ENCODE measurements at places on chromosomes 6 and 20.

DNA sequence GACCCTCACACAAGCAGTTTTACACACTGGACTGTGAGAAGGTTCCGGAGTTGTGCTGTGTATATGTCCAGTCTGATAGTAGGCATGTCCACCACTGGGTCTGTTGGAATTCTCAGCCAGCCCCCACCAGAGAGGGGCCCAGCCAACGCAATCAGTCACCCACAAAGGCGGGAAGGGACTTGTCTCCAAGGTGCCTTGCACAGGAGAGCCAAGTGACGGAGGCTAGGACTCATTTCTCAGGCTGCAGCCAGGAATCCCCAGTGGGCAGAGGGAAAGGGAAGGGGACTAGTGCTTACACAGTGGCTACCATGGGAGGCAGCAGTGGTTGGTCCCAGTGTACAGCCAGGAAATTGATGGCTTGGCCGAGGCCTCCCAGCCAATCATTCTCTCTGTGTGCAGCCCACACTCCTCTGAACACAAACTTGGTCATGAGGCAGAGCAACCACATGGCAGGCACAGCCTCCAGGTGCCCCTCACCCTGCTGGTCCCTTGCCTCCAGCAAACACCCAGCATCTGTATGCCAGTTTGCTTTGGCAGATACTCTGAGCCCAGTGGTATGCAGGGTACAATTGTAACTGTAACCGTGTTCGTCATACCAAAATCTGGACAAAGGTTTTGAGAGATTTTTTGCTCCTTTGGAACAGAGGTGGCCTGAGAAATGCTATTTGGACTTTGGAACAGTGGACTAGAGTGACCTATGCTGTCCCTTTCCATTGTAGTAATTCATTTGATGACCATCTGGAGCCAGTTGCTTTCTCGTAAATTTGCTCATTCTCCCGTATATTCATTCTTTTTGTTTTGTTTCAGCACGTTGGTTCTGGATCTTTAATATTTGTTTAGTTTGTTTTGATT, 72.9 kb upstream of the MYL9 start:
- DNase-seq = no peak

- no peak for DNase-seq
Measured at GRCh38 chr6:145096846-145097245, 638.5 kb downstream of the EPM2A start.

GRCh38 chr6:114085211-114085610, 114.3 kb upstream of the HDAC2 start:
- no peak for DNase-seq

GRCh38 chr20:50858525-50858924, 63.7 kb downstream of the BCAS4 start:
- no peak for DNase-seq

- no peak for DNase-seq
Measured at GRCh38 chr20:63312273-63312672, 19.3 kb downstream of the COL20A1 start.

DNA sequence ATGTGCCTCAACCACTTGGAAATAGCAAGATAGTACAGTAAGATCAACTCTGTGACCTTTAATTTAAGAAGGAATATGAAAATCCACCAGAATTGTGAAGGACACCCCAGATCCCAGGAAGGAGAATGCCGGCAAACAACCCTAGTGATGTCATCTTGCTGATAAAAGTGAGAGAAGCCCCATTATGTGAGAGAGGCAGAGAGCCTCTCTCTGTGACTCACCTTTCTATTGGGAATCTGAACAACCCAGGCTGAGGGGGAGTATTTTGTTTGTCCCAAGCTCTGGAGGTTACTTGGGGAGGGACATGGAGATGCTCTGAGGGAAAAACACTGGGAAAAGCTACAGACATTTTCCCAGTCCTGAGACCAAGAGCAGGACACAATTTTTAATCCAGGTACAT, 188.3 kb upstream of the FERMT1 start:
- no peak for DNase-seq

DNA sequence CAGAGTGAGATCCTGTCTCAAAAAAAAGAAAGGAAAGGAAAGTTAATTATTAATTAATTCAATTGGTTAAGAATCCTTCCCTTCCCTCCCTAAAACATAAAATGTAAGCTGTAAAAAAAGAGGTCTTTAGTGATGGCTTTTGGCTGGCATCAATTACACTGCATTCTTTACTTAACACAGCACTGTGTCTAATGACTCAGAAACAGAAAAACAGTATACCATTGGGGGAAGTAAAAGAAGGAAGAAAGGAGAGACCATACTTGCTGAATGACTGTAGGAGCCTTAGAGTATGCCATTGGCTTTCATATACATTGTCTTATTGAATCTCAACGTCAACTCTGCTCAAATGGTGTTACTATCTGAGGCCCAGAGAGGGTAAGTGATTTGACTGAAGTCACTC, 18.3 kb upstream of the CITED2 start:
- DNase-seq = no peak

GRCh38 chr6:16736856-16737775, 24.1 kb downstream of the ATXN1 start:
- no peak for DNase-seq

DNA sequence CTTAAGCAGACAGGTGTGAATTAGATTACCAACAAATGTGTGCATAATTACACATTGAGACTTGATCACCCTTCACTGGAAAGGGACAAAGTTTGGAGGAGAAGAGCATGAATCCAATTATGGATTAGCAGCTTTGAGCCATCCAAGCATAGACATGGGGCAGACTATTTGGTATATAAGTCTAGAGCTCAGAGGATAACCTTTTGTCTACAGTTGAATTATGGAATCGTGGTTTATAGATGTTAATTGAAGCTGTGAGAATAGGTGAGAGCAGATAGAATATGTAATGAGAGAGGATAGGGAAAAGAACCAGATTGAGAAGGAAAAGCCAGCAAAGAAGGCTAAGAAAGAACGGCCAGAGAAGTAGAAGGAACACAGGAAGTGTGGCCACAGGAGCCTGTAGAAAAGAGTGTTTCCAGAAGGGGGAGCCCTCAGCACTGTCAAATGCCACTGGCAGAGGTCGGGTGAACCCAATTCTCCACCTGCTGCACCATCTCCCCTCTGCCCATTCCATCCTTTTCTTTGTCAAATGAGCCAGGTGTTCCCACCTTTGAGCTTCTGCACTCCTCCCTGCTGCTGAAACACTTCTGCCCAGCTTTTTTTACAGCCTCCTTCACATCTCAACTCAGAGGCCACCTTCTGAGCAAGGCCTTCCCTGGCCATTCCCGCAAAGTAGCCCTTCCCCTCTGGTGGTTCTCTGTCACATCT, 7.3 kb downstream of the DNTTIP1 start:
- DNase-seq = peak; percentile 58

DNA sequence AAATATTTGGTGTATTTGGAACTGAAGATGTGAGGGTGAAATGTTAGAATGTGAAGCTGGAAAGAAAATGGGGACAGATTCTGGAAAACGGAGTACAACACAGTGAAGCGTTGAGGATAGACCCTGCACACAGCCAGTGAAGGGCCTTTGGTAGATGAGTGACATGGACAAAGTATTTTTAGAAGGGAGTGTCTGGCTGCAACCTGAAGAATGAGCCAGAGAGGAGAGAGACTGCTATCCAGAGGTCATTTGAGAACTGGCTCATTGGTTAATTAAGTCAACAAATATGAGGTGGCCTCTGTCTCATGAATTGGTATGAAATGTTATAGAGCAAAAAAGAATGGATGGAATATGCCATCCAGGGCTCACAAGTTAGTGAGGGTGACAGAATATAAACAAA, 310.5 kb downstream of the PACRG start:
- DNase-seq = no peak

DNA sequence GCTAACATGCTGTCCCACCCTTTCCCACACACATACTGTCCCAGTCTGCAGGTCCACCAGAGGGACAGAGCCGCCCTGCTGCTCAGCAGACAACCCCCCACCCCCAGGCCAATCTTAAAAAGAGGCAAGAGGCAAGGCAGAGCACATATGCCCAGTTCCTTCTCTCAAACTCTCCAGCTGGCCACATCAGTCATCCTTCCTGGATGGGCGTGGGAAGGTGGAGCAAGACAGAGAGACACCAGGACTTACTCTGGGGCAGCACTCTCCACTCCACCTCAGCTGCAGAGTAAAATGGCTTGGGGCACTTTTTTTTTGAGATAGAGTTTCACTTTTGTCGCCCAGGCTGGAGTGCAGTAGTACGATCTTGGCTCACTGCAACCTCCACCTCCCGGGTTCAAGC, 10.8 kb downstream of the MOCS3 start:
- no peak for DNase-seq

DNA sequence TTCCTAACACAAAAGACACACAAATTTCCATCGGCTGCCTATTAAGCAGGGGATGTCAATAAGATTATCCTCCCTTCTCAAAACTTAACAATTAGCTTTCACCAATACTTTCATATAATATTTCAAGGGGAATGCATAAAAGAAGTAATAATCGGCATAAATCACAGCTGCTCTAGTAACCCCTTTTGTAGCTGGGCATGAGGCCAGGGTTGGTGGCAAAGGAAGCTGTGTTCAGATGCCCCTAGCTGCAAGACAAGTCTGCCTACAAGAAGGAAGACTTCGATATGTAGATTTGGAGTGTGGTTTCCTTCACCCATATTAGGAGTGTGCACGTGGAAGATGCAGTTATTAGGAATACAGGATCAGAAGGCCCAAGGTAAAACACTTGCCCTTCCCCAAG, 156.9 kb upstream of the SSTR4 start:
- no peak for DNase-seq

- no peak for DNase-seq
Measured at GRCh38 chr6:130890521-130890971, 63.3 kb downstream of the SMLR1 start.

DNA sequence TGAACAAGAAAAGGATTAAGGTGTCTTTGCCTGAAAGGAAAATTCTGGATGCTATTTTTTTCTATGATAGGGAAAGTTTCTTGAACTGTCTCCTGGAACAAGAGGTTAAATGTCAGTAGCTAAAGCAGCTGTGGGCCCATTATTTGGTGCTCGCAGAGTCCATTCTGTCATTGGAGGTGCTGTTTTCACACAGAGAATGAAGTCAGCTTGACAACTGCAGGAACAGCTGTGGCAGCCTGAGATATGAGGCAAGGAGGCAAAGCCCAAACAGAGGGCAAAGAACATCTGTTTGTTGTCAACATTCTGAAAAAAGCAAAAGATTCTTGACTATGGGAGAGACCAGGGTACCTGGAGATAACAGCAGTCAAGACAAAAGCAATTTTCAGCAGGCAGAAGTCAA, 548.2 kb downstream of the KIF16B start:
- no peak for DNase-seq

GRCh38 chr6:105453968-105454367, 51.1 kb upstream of the PREP start:
- no peak for DNase-seq

DNA sequence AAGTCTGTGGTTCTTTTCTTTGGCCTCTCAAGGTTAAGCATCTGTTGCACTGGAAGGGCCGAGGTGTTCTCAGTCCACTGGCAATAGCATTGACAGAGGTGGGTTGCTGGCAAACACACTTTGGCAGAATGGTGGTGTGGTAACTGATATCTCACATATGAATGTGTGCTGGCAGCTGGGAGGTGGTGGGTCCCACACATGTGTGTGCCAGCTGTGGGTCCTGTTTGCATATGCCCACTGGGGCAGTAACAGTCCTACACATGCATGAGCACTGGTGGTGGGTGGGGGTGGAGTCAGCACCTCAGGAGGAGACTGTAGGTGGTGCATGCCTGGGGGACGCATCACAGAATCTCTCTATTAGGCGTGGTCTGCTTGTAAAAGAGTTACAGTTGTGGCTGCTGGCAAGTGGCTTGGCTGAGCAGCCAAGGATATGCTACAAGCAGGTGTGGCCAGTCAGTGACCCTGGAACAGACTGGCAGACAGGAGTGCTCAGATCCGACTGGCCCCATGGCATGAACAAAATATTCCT, 934.3 kb downstream of the GRIK2 start:
- no peak for DNase-seq

- no peak for DNase-seq
Measured at GRCh38 chr6:116266803-116267202, 12.9 kb downstream of the TSPYL1 start.

GRCh38 chr6:25327432-25327831, 48.3 kb downstream of the CARMIL1 start:
- DNase-seq = no peak

DNA sequence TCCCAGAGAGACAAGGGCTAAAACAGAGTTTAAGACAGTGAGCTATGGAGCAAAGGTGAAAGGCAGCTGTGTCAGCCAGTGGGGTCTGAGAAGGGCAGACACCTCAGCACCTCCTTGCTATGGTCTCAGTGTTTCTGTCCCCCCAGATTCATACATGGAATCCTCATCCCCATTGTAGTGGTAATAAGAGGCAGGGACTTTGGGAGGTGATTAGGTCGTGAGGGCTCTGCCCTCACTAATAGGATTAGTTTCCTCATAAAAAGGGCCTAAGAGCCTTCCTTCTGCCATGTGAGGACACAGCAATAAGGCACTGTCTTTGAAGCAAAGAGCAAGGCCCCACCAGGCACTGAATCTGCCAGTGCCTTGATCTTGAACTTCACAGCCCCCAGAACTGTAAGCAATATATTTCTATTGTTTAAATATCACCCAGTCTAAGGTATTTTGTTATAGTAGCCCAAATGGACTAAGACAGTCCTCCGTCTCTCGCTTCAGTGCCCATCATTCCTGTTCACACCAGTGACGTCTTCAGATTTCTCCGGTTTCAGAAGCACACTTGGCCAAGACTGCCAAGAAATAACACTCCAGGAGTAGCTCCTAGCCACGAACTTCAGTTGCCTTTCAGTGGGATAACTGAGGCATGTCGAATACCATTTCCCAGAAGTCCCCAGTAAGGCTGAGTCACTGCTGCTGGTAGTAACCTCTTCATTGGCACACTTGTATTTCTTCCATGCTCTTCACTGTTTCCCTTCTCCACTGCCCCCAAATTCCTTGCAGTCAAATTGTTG, 32.8 kb downstream of the SLC13A3 start:
- DNase-seq = no peak

GRCh38 chr6:143727035-143727434, 49.3 kb downstream of the PHACTR2 start:
- DNase-seq = no peak

- no peak for DNase-seq
Measured at GRCh38 chr20:23059846-23060245, 10.4 kb upstream of the THBD start.

DNA sequence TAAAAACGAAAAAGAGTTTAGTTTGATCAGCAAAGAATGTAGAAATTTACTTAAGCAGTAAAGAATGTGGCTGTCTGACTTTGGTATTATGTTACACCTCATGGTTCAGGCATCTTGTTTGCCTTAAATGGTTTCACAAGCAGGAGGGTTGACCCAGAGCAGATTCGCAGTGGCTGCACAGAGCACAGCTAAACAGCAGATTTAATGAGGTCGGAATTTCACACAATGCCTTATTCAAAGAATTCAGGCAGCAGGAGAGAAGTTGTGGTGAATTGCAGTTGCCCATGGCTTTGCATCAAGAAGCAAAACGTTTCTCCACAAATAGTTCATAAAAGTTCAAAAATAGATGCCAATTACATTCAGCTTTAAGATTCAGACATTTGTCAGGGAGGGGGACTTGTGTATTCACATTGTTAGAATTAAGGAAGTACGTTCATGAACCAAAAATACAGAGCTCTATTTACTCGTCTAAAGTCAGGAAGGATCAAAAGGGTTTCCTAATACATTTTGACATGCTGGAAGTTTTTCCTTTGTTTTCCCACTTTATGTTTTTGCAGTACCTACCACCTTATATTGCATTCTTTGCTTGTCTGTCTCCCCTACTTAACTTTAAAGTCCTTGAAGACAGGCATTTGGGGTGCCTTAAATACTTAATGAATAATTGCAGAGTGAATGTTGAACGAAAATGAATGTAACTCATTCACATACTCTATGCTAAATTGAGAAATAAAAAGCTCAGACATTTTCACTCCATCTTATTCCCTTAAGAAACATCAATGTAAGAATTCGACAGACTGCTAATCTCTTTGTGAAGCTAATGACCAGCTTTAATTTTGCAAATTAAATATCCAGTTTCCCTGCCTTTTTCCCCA, 1163.6 kb upstream of the CITED2 start:
- no peak for DNase-seq
